ENCODE measurements at places on chromosomes 6 and 20. TPM values are rescaled to one million over a fixed set of nuclear protein-coding genes. Genes with fewer than 3 reads are reported as not detected.

GRCh38 chr20:5989539-5989938 lies 39.1 kb downstream of the MCM8 start:
- DNase-seq, result no peak

GRCh38 chr20:10651227-10651990 lies 22.4 kb downstream of the JAG1 start:
- no peak for DNase-seq

DNA sequence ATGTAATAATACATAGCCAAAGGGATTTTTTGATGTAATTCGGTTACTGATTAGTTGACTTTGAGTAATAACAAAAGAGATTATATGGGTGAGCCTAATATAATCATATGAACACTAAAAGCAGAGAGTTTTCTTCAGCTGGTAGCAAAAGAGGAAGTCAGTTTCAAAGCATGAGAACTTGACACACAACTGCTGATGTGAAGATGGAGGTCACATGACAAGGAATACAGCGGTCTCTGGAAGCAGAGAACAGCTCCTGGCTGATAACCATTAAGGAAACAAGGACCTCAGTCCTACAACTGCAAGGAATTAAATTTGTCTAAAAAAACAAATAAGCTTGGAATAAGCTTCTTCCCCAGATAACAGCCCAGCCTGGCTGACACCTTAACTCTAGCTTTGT lies 154.5 kb upstream of the PRND start:
- no peak for DNase-seq

DNA sequence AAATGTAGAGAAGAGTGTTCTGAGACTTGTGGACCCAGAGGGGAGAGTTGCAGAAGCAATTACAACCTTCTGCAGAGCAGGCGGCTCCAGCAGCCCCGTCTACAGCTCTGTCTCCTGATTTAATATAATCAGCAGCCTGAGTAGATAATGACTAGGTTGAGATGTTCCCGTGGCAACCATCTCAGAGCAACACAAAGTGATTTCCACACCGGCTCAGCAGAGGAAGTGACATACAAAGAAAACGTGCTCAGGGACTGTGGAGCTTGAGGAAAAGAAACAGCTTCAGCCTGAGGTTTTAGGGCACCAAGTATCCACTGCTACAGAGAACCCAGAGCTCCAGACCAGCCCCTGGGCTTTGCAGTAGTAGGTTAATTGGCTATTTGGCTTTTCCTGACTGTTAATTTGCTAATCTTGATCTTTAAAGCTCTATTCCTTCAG lies 136.4 kb downstream of the MTFR2 start:
- no peak for DNase-seq

DNA sequence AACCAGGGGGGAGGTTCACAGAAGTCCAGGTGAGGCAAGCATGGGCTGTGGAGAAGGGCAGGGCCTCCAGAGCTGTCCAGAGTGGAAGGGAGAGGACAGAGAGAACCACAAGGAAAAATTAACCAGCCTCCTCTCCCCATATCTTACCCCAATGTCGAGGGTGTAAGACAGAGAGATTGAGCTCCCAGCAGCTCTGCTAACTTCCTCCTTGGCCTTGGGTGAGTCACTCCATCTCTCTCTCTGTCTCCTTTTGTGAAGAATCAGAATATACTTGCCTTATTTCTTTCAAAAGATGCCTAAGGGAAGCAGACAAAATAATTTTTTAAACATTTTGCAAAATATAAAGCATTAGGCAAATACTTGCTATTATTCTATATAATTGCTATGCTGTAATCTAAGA lies 58.3 kb upstream of the IYD start:
- DNase-seq, result no peak

DNA sequence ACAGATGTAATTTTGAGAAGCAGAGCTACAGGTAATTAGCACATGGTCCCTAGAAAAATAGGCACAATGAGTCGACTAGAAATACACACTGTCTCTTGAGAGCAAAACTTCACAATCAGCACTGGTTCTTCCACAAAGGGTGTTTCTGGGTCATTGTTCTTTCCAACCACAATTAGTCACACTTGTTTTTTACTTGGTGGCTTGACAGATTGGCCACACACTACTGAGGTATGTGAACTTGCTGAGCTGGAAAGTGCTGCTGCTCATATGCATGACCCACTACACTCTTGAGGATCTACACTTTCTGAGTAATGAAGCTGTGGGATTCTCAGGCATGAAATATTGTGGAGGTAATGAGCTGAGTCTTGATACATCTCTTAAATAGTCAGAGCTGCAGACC lies 347.7 kb downstream of the BCKDHB start:
- DNase-seq, result no peak

Gene LAMA2
- total RNA-seq, result 111 TPM

Gene UNC5CL
- total RNA-seq, result 2.2 TPM

Gene GDAP1L1
- total RNA-seq, result not detected
